ENCODE measurements at places on chromosomes 5 and 9.

DNA sequence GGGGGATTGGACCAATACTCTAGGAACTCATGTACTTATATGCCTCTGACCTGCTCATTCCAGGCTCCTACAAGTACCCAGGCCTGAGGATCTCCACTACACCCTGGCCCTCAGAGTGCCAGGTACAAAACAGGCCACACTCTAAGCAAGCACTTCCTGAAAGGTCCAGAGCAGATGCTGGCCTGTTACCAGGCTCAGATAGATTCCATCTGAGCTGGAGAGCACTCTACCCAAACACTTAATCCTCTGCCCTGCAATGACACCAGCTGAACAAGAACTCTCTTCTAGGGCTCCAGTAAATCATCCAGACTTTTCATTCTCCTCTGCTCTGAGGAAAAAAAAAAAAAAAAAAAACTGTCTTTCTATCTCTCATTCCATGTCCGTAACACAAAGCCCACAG lies 2.9 kb downstream of the P4HA2 start:
- H3K4me3 ChIP-seq, result no peak overlapping the region
- H3K27ac ChIP-seq, result no peak overlapping the region
- no peaks in the 10 kb centered on the region for H3K27me3 ChIP-seq
- peak; percentile 52 for DNase-seq
- no peaks in the 10 kb centered on the region for H3K4me1 ChIP-seq

- DNase-seq, result no peak
- H3K27ac ChIP-seq, result peak overlapping the region; percentile 3
- no peaks in the 10 kb centered on the region for H3K36me3 ChIP-seq
- H3K4me3 ChIP-seq, result no peak overlapping the region
Measured at GRCh38 chr9:105127863-105128220, 116.6 kb upstream of the SLC44A1 start.

DNA sequence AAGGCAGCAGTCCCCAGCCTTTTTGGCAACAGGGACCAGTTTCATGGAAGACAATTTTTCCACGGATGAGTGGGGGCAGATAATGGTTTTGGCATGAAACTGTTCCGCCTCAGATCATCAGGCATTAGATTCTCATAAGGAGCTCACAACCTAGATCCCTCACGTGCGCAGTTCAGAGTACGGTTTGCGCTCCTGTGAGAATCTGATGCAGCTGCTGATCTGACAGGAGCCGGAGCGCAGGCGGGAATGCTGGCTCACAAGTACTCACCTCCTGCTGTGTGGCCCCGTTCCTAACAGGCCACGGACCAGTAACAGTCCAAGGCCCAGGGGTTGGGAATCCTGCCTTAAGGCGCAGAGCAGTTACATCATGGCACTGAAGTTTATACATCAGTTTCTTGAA lies 3.3 kb upstream of the BRD3 start:
- H3K27me3 ChIP-seq, result no peaks in the 10 kb centered on the region
- H3K4me3 ChIP-seq, result no peak overlapping the region
- H3K27ac ChIP-seq, result no peak overlapping the region
- H3K4me1 ChIP-seq, result peaks cover 10% of the 10 kb centered on the region

- no peaks in the 10 kb centered on the region for H3K4me1 ChIP-seq
- H3K36me3 ChIP-seq, result no peaks in the 10 kb centered on the region
- no peak for DNase-seq
- no peak overlapping the region for H3K27ac ChIP-seq
Measured at GRCh38 chr5:59840200-59840601, 53.3 kb downstream of the PDE4D start.

DNA sequence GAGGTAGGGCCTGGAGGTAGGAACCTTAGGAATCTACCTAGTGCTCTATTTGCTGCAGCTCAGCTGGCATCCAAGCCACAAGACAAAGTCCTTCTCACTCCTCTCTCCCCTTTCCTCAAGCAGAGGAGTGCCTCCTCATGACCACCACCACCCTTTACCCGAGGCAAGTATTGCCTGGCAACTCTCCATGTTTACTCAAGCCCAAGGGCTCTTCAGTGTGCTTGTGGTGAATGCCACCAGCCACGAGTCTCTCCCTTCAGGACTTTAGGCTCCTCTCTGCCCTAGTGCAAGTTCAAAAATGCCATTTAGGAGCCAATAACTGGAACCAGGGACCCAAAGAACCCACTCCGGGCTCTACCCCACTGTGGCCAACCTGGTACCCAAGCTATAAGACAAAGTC lies 514.5 kb upstream of the RGMB start:
- H3K27ac ChIP-seq, result no peak overlapping the region
- H3K4me1 ChIP-seq, result no peaks in the 10 kb centered on the region
- H3K4me3 ChIP-seq, result no peak overlapping the region
- no peaks in the 10 kb centered on the region for H3K36me3 ChIP-seq
- no peak for DNase-seq

- no peak overlapping the region for H3K27ac ChIP-seq
- peaks cover 4% of the 10 kb centered on the region for H3K4me1 ChIP-seq
- DNase-seq, result no peak
- H3K4me3 ChIP-seq, result no peak overlapping the region
- no peaks in the 10 kb centered on the region for H3K36me3 ChIP-seq
Measured at GRCh38 chr5:87081511-87082372, 185.9 kb upstream of the RASA1 start.

- no peaks in the 10 kb centered on the region for H3K36me3 ChIP-seq
- DNase-seq, result peak; percentile 64
- no peaks in the 10 kb centered on the region for H3K27me3 ChIP-seq
Measured at GRCh38 chr5:134227259-134227658, 1.4 kb upstream of the PPP2CA start.

DNA sequence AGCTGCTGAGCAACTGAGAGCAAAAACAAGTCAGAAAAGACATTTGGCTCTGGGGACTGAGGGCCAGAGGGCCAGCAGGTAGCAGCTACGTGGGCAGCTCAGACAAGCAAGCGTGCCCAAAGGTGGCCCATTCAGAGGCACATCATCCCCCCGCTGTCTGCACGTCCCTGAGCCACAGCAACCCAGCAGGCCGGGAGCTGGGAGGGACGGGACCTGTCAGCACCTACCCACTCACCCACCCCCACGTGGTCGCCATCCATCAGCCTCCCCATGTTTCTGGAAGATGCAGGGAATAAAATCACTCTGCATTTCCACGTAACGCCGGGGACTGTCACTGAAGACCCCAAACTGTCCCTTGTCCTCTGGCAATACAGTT lies 167.8 kb downstream of the COL23A1 start:
- no peaks in the 10 kb centered on the region for H3K36me3 ChIP-seq
- H3K4me1 ChIP-seq, result no peaks in the 10 kb centered on the region
- no peaks in the 10 kb centered on the region for H3K27me3 ChIP-seq
- H3K27ac ChIP-seq, result no peak overlapping the region
